CD4-positive, CD25-positive, alpha-beta regulatory T cell (primary cell): ENCODE measurements at places on chromosomes 4 and X. TPM values are rescaled to one million over a fixed set of nuclear protein-coding genes. Genes with fewer than 3 reads are reported as not detected.
A peak's percentile ranks its signal among the peaks of the same experiment; 100 is the strongest.

GRCh38 chr4:118034053-118034785 is at the start of gene NDST3:
Gene NDST3 (plus strand): TSS chr4:118034486. CDS start chr4:118053911, 19,425 bp downstream.
- peak; percentile 28 for DNase-seq

DNA sequence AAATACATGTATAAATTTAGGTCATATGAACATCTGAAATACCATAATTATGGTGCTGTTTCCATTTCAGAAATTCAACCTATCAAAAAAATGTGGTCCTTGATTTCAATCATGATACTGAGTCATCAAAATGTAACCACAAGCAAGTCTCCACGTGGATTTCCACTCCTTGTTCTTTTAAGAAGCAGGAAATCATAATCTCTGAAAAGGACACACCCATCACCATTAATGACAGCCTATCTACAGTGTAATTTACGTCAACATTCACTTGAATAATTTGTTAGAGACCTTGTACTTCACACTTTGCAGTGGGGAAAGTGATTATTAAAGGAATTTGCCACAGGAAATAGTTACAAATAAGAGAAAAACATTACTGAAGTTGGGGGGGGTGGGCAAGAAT is 17.7 kb upstream of the SLC7A11 start:
- DNase-seq = no peak

GRCh38 chr4:22932326-22932725 is 239.6 kb downstream of the GBA3 start:
- no peak for DNase-seq

DNA sequence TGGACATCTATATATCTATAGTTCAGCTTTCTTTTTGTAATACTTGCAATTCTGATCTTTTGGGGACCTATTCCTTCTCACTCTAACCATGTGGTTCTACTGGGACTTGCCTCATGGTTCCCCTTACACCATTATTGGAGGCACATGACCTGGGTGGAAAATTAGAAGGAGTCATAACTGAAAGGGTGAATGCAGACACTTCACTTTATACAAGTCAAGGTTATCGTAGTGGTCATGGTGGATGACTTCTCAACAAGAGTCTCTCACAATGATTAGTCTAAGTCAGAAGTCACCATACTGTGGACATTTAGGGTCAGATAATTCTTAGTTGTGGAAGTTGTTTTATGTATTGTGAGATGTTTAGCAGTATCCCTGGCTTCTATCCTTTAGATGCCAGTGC is 10.5 kb upstream of the EIF4E start:
- no peak for DNase-seq

- peak; percentile 38 for DNase-seq
Observed at GRCh38 chrX:45710081-45710801, 509.6 kb upstream of the DIPK2B start.

- DNase-seq = no peak
Observed at GRCh38 chr4:155032521-155033229, 175.8 kb upstream of the NPY2R start.

DNA sequence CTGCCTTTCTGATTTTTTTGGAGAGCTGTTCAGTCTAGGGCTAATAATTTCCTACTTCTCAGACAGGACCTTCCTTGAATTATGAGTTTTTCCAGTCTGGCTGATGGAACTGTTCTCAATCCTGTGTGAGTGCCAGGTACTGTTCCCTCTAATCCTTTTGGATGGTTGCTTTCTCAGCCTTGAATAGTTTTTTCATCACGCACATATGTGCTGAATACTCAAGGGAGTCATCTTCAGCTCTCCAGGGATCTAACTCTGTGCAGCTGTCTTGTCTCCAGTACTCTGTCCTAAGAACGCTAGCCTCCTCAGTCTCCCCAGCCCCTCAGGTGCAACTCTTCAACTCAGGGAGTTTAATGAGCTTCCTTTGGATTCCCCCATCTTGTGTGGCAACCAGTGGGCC is 93.2 kb downstream of the GASK1B start:
- DNase-seq = no peak

- no peak for DNase-seq
Observed at GRCh38 chr4:70531981-70532380, 13.6 kb downstream of the AMTN start.

- DNase-seq = no peak
Observed at GRCh38 chr4:4395849-4396627, 9.1 kb downstream of the NSG1 start.

Gene ALB
- not detected for total RNA-seq

Gene FRG2
- total RNA-seq = not detected

Gene TLR3
- total RNA-seq = 0.47 TPM

Gene DOK7
- total RNA-seq = not detected

Gene NEUROG2
- total RNA-seq = not detected

Gene UGT2B10
- total RNA-seq = not detected
